Activated T-cell treated with anti-CD3 and anti-CD28 coated beads for 1 hour (primary cell): ENCODE measurements at places on chromosomes 3 and 15.

GRCh38 chr3:98588065-98588464 lies 5.3 kb downstream of the CPOX start:
- no peak for DNase-seq

- no peak for DNase-seq
Measured at GRCh38 chr15:51237816-51238215, 100.6 kb downstream of the CYP19A1 start.

- no peak for DNase-seq
Measured at GRCh38 chr15:63353887-63354286, 27.8 kb downstream of the CA12 start.

- DNase-seq, result no peak
Measured at GRCh38 chr15:91712286-91712685, 141.2 kb upstream of the SLCO3A1 start.

- peak; percentile 14 for DNase-seq
Measured at GRCh38 chr15:78308422-78309032, 9.1 kb upstream of the SKIC8 start.

DNA sequence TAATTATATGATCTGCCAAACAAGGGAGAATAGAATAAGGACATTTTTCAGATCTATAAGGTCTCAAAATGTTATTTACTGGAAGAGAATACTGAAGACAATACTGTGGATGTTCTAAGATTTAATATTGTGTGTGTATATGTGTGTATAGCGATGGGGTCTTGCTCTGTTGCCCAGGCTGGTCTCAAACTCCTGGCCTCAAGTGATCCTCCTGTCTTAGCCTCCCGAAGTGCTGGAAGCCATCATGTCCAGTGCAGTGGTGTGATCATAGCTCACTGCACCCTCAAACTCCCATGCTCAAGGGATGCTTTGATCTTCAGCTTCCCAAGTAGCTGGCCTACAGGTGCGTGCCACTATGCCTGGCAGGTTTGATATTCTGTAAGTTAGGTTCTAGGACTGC lies 91.3 kb downstream of the NBEAL2 start:
- no peak for DNase-seq

- DNase-seq, result no peak
Measured at GRCh38 chr15:63874616-63875015, 40.9 kb upstream of the HERC1 start.

DNA sequence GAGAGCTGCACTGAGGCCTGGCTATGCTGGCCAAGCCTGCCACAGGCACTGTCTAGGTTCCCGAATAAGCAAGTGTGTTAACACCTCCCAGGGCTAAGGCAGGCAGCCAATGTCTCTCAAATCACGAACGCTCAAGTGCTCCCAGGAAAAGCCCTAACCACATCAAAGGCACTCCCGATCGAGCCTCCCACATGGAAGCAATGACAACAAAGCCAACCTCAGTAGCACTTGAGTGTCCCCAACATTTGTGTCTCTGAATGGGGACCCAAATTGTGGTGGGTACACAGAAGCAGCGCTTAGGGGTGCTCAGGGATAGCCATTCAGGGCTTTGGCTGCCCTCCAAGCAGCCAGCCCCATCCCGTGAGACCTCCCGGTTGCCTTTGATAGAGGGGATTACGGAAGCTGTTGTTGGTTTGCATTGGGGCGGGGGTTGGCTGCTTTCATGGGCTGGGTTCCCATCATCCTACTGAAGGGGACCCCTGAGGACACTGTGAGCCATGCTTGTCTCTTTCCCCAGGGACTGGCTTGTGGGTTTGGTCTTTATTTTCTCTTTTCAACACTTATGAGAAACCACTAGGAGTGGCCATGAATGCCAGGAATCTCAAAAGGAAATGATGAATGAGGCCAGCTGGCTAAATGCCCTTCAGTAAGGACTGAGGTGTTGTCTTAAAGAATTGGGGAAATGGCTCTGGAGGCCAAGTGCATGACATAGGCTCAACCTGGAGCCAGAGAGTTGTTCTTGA lies 234.1 kb upstream of the FEZF2 start:
- DNase-seq, result no peak

DNA sequence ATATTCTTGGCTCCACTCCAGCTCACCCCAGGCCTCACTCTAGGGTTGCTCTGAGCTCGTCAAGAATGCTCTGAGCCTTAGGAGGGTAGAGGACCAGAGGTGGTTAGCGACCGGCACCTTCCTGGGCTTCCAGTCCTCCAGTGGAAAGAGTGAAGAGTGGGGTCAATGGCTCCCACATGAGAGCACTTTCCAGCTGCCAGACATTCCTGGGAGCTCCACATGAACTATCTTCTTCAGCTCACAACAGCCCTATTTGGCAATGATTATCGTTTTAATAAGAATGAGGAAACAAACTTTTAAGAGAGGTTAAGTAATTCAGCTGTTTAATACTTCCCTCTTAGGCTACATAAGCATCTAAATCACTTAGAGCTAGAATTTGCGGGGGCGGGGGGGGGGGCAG lies 139.3 kb downstream of the STT3B start:
- no peak for DNase-seq

DNA sequence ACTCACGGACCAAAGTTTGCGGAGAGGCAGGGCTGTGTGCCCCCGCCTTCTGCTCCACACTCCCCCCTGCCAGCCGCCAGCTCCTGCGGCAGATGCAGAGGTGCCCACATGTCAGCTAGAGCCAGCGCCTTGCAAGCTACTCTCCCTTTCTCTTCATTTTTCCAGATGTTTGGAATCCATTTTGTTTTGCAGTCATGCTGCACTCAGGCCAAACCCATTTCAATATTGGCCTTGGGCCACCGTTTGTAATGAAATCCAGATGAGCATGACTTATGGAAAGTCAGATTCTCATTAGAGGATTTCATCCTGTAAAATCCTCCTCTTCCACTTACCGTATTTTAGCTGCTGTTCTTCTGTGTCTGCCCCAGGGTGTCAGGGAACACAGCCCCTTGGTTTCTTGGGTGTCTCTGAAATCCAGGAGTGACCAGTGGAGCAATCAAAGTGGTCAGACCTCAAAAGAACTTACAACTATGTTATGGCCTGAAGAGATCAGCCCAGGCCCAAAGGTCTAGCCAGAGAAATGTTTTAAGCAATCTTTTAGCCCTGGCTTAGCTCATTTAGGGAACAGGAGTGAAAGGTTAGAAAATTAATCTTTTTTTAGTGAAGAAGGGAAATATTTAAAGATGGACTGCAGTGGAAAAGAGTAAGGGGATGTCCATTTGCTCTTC lies 65.8 kb downstream of the AAGAB start:
- no peak for DNase-seq

DNA sequence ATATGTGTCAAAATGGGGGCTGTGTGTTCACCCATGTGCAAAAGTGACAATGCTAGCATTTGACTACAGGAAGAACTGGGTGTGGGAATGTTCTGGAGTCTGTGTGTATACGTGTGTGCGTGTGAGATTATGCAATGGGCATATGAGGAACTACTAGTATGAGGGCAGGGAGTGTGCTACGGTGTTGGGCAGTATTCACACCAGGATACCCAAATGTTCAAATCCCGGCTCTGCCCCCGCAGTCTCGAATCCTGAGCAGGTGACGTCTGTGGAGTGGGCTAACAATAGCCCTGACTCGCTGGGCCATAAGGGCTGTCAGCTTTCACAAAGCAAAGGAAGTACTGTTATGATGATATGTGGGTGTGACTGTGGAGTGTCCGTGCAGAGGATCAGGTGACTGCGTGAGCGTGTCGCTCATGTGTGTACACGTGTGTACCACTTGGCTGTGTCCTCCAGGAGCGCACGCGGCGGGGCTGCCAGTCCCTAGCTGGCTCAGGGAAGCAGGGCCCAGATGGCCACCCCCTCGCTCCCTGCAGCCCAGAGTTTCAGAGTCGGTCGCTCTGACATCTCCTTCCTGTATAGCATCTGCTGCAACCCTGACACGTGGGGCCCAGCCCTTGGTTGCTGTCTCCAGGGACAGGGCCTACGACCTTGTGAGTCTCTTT lies 27.2 kb downstream of the IQSEC1 start:
- no peak for DNase-seq

- no peak for DNase-seq
Measured at GRCh38 chr15:22945071-22945470, 35.1 kb downstream of the CYFIP1 start.

- no peak for DNase-seq
Measured at GRCh38 chr15:74330861-74331408, 36.5 kb downstream of the CYP11A1 start.

GRCh38 chr3:134522541-134522940 lies 36.7 kb downstream of the CEP63 start:
- DNase-seq, result no peak

GRCh38 chr3:50743643-50744042 lies 68.9 kb downstream of the DOCK3 start:
- no peak for DNase-seq

- DNase-seq, result no peak
Measured at GRCh38 chr3:23439080-23439479, 236.0 kb downstream of the UBE2E2 start.

DNA sequence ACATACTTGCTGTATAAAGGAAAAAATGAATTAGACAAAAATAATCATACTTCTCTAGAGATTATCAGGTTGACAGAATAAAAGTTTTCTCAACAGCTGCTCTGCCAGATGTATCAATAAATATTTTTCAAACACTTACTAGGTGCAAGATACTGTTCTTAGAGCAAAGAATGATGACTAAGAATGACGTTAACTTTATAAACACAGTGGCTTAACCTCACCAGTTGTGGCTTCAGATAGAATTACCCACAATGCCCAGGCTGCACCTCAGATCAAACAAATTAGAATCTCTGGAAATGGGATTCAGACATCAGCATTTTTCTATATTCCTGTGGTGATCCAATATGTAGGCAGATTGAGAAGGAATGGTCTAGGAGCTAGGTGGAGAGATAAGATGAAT lies 422.4 kb upstream of the ATP11B start:
- DNase-seq, result no peak

DNA sequence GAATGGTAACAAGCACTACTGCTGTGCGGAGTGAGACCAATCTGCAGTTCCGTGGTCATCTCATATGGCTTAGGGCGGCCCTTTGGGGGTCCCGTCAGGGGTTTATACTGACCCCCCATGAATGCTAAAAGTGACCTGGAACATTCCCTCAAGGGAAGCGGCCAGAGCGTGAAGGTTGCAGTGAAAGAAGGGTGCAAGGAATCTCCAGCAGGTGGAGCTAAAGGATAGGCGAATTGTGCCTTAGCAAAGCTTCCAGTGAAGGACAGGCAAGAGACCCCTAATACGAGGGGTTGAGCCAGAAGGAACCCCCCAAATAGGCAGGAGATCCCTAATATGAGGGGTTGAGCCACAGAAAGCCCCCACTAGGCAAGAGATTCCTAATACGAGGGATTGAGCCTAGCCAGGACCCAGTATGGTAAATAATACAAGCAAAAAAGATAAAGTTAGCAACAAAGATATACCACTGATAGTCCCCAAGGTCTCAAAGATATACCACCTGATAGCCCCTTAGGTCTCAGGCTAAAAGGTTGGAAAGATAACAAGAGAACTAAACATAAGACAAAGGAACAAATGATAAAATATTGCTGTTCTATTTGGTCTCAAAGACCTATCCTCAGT lies 32.8 kb downstream of the ZNF589 start:
- peak; percentile 42 for DNase-seq

- DNase-seq, result peak; percentile 58
Measured at GRCh38 chr15:73704869-73705645, 20.9 kb downstream of the CD276 start.

DNA sequence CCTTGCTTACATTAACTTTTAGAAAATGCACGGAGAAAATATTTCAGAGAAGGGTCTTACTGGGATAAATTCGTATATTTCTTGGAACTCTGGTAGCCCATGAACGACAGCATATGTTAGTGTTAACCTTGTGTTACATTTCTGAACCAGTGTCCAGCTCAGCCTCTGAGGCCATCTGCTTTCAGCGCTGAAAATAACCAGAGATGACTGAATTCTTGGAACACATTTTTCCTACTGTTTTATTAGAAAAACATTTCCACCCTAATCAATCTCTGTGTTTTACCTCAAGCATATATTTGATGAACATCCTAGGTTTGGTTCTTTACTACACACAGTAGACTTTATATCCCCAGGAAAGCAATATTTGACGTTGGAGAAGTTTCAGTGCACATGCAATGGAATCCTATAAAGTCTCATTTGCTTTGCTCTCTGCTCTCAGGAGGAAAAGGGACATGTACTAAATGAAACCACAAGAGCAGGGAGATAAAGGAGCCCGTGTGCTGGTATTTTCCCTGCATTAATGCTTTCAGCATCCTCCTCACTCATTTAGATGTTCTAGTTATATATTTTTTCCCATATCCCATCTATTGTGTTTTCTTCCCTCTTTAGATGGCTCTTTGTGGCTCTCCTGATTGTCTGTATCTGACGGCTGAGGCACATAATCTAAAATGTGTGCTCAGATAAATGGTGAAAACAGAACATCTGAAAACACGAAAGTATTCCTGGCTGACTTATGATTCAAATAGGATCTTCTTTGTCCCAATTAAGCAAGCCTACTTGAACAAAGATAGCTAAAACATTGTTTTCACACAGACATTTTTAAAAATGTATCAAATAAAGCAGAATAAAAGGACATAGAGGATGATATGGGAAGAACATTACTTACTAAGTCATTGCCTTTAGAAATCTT lies 151.7 kb upstream of the KCNMB2 start:
- DNase-seq, result no peak

DNA sequence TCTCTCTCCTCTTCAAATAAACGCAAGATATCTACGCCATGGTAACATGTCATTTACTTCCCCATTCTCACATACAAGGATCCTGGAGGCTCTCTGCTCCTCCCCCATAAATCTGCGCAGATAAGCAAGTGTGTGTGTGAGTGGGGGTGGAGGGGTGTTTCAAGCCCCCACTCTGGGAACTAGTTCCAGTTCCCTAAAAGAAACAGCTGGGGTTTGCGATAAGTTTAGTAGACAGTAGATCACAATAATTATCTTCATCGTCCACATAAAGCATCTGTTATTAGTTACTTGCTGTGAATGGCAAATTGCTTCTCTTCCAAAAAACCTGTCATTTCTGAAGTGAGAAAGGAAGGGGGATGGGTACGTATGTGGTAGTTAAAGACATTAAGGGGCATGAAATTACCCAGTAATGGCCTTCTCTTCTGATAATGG lies 79.8 kb downstream of the RBPMS2 start:
- DNase-seq, result no peak

- no peak for DNase-seq
Measured at GRCh38 chr3:108200578-108200977, 21.6 kb downstream of the IFT57 start.

DNA sequence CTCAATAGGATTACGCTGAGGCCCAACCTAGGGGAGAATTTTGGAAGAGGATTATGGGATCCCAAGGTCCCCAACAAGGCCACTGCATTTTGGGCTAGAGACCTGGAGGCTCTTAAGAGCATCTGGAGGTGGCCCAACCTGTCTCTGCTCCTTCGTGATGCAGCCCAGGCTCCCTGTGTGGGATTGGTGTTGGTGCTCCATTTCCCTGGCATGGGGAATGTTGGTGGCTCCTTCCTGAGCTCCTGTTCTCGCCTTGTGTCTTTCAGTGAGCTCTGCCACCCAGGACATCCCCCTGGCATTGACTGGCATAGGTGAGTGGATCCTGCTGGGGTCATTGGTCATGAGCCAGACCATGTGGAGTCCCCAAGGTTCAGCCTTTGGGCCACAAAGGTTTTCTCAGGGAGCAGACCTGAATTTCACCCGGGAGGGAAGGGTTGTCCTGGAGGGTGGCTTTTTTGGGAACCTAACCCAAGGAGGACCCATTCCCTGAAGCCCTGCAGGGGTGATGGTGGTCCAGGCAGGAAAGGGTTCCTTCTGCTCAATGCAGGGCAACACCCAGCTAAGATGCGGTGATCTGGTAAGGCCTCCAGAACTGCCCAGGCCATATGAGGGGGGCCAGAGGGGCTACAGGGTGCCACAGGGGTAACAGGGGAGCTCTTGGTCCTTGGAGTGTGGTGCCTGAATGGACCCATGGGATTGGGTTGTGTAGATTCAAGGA lies 202.5 kb downstream of the UBE3A start:
- DNase-seq, result no peak

- DNase-seq, result no peak
Measured at GRCh38 chr15:91866971-91867372, 13.5 kb downstream of the SLCO3A1 start.
